A673 (cell line): ENCODE measurements at places on chromosomes 4 and X.

DNA sequence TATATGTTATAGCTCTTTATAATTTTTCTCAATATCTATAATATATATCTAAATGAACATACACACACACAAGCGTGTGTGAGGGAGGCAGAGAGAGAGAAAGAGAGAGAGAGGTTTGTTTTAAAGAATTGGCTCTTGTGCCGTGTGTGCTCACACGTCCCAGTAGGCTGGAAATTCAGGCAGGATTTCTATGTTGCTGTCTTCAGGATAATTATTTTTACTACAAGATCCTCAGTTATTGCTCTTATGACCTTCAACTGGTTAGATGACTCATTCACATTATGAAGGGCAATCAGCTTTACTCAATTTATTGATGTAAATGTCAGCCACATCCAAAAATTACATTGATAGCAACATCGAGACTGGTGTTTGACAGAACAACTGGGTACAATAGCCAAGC, 1520.7 kb upstream of the PCDH7 start:
- no peak for DNase-seq

GRCh38 chr4:38385093-38386004, 278.6 kb upstream of the KLF3 start:
- no peak for DNase-seq

GRCh38 chr4:48396043-48396442, 54.7 kb downstream of the SLAIN2 start:
- no peak for DNase-seq

DNA sequence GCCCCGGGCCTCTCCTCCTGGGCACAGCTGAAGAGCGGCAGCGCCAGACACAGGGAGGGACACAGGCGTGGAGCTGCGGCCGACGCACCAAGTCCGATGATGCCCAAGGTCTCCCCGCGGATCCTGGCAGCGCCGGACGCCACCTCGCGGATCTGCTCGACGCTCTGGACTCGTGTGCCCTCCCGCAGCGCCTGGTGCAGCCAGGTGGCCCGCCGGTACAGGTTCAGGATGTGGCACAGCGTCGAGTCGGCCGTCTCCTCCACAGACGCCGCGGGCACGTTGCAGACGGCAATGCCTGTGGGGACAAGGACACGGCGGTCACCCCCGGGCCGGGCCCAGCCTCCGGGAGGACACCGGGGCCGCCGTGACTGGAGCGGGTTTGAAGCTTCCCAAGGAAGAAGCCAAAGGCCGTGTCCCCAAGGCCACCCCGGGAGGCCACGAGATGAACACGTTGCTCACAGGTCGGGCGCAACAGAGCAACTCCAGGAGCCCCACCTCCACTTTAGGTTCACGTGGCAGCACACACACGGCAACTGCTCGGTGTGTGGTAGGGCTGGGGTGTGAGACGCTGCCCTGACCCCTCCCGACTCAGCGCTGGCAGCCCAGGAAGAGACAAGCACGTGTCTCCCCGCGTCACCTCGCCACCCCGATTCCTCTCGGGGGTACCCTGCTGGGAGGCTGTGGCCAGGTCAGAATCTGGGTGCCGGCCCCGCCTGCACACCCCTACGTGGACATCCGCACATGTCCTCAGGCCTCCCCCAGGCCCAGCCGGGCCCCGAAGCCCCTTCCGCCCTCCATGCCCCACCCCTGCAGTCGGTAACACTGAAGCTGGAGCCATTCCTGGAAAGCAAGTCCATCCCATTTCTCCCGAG, 23.4 kb downstream of the CTBP1 start:
- no peak for DNase-seq

- DNase-seq: peak; percentile 59
These were observed 88.5 kb upstream of the GPR34 start for GRCh38 chrX:41600291-41600690.

DNA sequence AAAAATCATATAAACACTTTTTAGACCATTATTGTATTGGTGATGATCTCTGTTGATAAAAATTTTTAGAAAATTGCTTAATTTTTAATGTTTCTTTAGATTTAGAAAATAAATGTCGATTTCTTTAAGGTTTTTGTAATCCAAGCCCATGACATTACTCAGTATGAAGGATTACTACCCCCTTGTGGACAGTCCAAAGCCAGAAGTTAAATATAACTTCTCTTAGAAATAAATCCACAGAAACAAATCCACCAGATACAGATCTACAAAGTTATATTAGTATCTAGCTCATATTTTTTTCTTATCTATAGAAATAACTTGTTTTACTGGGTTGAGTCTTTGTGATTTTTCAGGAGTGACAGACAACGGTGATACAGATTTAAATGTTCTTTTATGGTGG, 18.9 kb downstream of the TIFA start:
- DNase-seq: peak; percentile 28

DNA sequence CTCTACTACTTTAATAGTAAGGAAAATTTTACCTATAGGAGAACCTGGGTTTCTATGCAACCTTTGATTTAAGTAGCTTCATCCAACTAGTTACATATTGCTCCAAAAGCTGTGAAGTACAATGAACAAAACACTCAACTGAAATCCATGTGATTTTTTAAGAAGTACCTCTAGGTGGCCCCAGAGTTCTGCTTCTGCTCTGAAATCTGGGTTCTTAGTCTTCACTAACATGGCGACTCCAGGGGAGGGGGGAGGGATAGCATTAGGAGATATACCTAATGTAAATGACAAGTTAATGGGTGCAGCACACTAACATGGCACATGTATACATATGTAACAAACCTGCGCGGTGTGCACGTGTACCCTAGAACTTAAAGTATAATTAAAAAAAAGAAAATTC, 73.4 kb upstream of the MAGEB2 start:
- DNase-seq: peak; percentile 82

GRCh38 chr4:165129924-165130323, 17.3 kb upstream of the TMEM192 start:
- no peak for DNase-seq

GRCh38 chr4:1137850-1138249, 24.5 kb upstream of the RNF212 start:
- no peak for DNase-seq

- peak; percentile 34 for DNase-seq
These were observed 32.7 kb downstream of the KLF3 start for GRCh38 chr4:38696697-38697096.

- DNase-seq: no peak
These were observed 314.3 kb upstream of the CLNK start for GRCh38 chr4:10998846-10999245.

DNA sequence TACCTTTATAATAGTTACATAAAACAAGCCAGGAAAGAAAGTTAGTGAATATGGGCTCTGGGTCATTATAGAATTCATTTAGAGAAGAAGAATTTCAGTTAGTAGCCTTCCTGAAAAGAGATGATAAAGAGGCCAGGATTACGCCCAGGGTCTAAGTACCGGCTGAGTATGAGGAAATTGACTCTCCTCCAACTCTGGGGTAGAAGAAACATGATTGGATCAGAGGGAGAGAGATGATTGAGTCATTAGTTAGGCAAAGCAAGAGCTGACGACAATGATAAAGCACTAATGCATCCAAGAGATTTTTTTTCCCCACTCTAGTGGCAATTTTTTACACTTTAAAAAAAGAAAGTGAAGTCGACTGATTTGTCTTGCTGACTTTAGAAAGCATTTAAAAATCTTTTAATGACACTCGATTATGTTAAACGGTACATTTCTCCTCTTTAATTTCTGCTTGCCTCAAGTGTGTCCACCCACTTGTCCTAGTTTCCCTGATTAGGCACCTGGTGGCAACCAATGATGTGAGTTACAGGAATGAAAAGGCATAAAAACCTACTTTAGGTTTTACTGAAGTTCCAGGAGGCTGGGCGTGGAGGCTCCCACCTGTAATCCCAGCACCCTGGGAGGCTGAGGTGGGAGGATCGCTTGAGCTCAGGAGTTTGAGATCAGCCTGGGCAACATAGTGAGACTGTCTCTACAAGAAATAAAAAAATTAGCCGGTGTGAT, 37.3 kb upstream of the IGFBP7 start:
- no peak for DNase-seq

DNA sequence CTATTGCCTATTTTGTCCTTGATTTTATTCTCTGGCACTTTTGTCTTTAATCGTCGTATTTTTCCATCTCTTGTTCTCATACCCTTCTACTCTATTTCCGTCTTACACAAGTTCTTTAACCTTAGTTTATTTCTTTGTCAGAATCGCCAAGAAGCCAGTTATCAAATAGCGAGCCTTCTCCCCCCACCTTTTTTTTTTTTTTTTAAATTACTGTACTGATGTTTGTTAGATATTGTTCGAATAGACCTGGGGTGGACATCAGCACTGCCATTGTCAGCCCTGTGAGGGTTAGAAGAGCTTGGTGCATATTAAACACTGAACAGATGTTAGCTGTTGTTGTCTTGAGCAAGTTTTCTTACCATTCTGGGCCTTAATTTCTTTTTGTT, 1.2 kb downstream of the SPCS3 start:
- DNase-seq: no peak

- no peak for DNase-seq
These were observed 116.0 kb upstream of the PDE5A start for GRCh38 chr4:119744580-119744979.

DNA sequence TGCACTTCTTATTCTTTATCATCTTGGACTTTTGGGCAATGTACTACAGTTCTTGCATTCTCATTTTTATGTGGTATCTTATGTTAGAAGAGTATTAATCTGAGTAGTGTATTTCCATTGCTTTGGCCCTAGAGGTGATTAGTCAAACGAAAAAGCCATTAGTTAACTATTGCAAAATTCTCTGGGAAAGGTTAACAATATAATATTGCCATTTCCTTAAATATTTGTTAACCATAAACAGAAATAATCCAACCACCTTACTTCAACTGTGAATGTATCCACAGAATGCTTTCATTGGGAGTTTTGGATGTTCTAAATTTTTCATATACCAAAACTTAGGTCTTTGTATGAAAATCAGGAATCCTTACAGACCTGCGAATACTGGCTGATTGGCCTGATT, 294.6 kb upstream of the UGT8 start:
- DNase-seq: no peak

- DNase-seq: peak; percentile 83
These were observed 104.7 kb upstream of the KLHL13 start for GRCh38 chrX:118221270-118221669.

DNA sequence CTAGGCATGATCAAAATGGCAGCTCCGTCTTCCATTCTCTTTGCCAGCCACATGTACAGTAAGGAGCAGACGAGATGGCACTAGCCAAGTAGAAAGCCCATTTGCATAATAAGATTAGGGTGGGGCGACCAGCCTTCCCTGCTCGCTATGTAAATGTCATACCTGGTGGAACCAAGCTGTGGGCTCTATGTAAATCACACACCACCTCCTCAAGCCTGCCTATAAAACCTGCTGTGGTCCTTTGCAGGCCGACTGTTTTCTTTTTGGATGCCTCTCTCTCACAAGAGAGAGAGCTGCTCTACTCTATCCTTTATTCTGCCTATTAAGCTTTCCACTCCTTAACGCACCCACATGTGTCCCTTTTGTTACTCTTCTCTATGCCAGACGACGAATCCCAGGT, 1472.7 kb downstream of the ARAP2 start:
- DNase-seq: no peak

DNA sequence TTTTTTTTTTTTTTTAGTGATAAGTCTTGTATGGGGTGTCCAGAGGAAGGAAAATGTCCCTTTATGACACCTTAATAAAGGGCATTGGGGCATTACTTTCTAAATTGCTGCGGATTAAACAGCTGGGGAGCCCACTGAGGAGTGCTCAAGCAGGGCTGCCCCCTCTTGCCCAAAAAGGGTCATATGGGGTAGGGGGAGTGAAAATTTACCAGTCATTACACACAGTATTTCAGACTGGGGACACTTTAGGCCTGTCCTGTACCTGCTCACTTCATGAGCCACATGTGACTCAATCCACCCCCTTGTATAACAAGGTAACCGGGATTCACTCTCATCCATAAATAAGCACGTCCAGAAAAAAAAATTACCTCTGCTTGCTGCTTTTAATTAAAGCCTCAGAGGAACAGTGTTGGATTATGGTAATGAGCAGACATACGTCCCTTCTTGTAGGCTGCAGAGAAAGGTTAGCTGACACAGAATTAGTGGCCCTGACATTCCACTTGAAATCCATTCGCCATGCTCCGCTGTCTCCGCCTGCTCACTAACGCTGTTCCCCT, 1.8 kb downstream of the PRDM8 start:
- no peak for DNase-seq

GRCh38 chr4:67820903-67821302, 62.9 kb downstream of the TMPRSS11D start:
- no peak for DNase-seq

DNA sequence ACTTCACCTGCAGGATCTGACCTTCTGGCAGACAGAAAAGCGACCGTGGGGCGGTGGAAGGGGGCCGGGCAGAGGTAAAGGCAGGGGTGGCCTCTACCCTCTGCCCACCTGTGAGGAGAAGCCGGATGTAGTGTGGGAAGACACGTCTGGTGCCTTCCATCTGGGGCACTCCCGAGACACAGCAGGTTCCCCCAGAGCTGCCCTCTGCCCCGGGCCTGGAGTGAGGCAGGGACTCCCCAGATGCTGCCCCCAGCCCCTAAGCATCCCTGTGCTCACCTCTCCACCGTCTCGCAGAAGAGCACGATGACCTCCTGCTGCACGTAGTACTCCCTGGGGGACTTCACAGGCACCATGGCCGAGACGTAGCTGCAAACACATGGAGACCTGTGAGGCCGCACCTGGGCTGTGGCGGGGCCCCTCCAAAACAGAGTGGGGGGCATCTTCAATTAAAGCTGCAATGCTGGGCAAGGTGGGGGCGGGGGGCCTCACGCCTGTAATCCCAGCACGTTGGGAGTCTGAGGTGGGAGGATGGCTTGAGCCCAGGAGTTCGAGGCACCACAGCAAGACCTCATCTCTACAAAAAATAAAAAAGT, 75.3 kb upstream of the MXD4 start:
- no peak for DNase-seq

GRCh38 chrX:13257223-13258051, 62.4 kb downstream of the ATXN3L start:
- no peak for DNase-seq

DNA sequence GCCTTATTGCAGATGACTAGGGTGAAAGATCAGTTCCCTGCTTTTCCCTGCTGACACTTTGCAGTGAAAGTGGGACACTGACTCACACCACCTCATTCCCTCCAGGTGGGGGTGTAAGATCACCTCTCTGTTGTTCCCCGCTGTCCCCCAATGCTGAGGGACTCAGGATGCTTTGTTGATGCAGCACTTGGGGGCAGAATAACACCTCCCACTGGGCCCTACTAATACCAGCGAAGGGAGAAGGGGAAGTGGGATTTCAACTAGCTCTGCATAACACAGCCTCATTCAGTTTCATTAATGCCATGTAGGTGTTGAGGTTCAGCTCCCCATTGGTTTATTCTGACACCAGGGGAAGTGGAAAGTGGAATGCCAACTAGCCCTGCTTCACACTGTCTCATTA, 43.6 kb upstream of the IL1RAPL2 start:
- no peak for DNase-seq

DNA sequence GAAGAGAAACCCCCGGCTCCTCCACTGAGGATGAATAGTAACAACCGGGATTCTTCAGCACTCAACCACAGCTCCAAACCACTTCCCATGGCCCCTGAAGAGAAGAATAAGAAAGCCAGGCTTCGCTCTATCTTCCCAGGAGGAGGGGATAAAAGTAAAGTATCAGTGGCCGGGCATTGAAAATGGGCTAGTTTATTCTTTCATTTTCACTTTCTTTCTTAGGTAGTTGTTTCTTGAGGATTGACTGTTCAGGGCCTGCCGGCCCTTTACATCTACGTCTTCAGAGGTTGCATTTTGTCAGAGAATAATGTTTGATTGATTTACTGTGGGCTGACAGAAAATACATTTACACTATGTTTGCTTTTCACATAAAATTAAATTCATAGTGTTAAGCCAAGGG, 27.1 kb downstream of the PAK3 start:
- no peak for DNase-seq

GRCh38 chrX:130173190-130173895, 1.6 kb downstream of the RAB33A start:
- no peak for DNase-seq
